Urinary bladder (tissue), 4 donors: ENCODE measurements at places on chromosomes 12 and 14. TPM values are rescaled to one million over a fixed set of nuclear protein-coding genes. Genes with fewer than 3 reads are reported as not detected.

The ORAI1 gene
- 31.3 TPM for polyA plus RNA-seq

The SRGAP1 gene
- polyA plus RNA-seq, result 1.9 TPM

- no peak for DNase-seq
Observed at GRCh38 chr12:50103767-50104321, at the start of gene GPD1. TSS of gene GPD1 (plus strand) at chr12:50104008. CDS start at chr12:50104051, 43 bp downstream.

DNA sequence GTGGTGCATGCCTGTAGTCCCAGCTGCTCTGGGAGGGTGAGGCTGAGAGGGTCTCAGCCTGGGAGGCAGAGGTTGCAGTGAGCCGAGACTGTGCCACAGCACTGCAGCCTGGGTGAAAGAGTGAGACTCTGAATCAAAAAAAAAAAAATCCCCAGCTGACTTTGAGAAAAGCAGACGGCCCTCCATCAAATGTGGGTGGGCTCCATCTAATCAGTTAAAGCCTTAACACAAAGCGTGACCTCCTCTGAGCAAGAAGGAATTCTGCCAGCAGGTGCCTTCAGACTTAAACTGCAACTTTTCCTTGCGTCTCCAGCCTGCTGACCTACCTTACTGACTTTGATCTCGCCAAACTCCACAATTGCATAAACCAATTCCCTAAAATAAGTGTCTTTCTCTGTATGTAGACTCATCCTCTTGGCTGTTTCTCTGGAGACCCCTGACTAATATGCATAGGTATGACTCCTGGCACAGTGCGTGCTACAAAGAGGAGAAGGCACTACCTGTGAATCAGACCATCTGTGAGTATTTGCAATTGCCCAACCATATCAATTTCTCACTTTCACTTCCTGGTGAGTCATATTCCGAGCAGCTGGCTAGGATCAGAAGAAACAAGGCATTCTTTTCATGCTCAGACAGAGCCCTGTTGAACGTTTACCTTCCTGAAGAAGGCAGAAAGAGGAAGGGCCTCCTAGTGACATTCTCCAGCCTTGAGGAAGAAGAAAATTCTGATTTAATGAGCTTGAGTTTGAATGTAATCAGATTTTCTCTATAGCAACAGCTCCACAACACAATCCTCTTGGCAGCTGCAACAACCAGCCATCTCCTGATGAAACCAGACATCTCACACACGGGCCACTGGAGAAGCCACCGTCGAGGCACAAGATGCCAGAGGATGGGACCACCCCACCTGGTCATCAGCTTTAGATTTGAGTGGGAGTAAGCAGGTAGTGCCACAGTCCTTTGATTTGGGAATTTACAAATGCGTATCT, 54.3 kb downstream of the CLMN start:
- peak; percentile 92 for DNase-seq

- DNase-seq, result no peak
Observed at GRCh38 chr14:51455041-51455835, 196.5 kb upstream of the FRMD6 start.

GRCh38 chr12:56192582-56192981, 3.3 kb upstream of the SMARCC2 start:
- DNase-seq, result no peak
